Neuronal stem cell (in vitro differentiated cells): ENCODE measurements at places on chromosomes 1 and 21.

DNA sequence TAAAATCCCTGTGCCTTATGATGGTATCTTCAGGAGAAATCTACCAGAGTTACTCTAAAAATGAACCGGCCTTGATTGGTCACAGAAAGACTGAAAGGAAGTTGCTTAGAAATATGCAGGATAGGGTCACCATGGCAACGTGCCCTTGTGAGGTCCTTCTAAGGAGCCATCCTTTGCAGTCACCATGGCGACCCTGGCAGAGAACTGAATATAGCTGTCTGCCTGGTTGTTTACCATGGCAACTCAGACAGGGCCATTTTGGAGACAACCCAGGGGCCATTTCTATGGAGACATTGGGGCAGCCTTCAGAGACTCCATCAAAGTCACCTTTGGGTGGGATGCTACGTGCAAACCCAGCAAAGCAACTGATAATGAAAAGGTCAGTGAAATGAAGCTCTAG is 43.0 kb downstream of the SNX7 start:
- DNase-seq: peak; percentile 36
- H3K36me3 ChIP-seq: no peaks in the 10 kb centered on the region
- peaks cover 4% of the 10 kb centered on the region for H3K4me1 ChIP-seq
- H3K27me3 ChIP-seq: no peaks in the 10 kb centered on the region
- H3K4me3 ChIP-seq: no peak overlapping the region

DNA sequence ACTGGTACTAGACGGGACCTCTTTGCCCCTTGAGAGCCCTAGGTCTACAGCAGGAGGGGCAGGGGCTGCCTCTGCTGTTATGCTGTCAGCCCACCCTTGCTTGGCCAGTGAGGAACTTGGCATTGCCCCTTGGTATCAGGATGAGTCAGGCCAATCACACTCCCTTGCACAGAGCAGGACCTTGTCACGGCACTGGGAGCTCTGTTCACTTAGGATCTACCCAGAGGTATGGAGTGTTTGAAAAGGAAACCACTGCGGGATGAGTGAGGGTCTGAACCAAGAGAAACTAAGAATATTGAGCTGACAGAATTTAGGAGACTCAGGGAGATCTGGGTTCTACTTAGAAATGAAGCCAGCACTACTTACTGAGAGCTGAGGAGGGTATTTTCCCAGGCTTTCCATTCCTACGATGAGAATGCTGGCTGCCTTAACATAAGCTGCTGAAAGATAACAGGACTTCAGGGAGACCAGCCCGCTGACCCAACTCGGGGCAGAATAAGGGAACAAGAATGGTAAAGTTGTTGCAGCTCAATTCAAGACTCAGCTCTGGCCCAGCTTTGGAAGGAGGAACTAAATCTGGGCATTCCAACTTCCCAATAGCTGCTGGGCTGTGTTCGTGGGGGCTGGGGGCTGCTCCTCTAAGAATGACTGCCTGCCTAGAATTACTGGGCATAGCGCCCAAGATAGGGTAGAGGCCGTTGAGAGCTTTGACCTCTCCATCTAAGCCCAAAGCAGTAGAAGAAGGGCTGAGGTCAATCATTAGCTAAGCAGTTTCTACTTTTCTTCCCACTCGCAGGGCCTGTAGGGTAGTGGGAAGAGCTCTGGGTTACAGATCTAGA is 1.5 kb downstream of the FABP3 start:
- no peak overlapping the region for H3K4me3 ChIP-seq
- no peak overlapping the region for H3K27ac ChIP-seq
- DNase-seq: no peak
- H3K4me1 ChIP-seq: peaks cover 23% of the 10 kb centered on the region

GRCh38 chr1:96865731-96866685 is 144.4 kb downstream of the PTBP2 start:
- no peaks in the 10 kb centered on the region for H3K4me1 ChIP-seq
- no peak for DNase-seq
- no peak overlapping the region for H3K4me3 ChIP-seq
- H3K36me3 ChIP-seq: no peaks in the 10 kb centered on the region

- no peaks in the 10 kb centered on the region for H3K4me1 ChIP-seq
- H3K4me3 ChIP-seq: no peak overlapping the region
- no peak overlapping the region for H3K27ac ChIP-seq
- no peak for DNase-seq
Observed at GRCh38 chr21:29477941-29478340, 179.2 kb downstream of the BACH1 start.

DNA sequence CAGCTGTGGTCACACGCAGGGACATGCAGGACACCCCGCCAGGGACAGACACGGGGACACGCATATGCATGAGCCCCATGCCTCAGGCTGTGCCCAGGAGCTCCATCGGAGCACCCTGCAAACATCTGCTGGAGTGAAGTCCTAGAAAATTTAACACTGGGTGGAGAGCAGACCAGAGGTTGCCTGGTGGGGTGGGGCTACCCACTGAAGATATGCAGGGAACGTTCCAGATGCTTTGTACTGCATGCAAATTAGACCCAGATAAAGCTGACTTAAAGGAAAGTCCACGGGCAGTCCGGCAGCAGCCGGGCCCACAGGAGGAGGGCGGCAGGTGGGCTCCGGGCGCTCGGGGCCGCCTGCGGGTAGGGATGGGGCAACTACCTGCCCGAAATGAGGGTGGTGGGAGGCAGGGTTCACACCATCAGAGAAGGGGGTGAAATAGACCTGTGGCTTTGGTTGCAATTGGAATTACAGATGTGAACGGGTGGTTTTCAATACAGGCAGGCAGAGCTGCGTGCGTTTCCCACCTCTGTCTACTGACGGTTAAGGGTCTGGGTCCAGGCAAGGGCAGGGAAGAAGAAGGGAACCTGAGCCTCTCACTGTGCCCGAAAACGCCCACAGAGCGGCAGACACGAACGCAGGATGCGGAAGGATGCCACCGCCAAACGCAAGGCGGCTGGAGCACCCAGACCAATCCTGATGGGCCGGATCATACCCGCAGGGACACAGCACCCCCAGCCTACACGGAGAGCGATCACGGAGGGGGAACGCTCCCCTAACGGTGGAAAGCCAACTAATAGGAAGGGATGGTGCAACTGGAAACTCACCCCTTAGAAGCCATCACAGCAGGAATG is 21.0 kb downstream of the CFAP74 start:
- peaks cover 5% of the 10 kb centered on the region for H3K4me1 ChIP-seq
- no peaks in the 10 kb centered on the region for H3K36me3 ChIP-seq
- no peak overlapping the region for H3K27ac ChIP-seq
- H3K27me3 ChIP-seq: no peaks in the 10 kb centered on the region
- H3K4me3 ChIP-seq: no peak overlapping the region

DNA sequence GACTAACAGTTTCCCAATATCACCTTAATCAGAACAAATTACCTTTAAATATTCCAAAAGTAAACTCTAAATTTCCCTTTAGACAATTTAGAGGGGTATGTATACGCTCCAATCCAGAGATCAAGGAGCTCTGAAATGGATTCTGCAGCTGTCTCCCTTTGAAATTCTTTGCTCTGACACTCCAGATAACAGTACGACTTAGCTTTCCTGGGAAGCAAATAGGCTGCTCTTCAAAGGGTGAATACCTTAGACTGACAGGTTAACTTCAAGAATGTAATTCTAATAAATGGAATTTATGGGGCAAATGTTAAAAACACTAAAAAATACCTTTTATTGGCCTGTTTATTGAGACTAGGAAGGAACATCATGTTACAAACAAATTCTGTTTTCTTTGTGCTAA is 357.2 kb downstream of the USP25 start:
- H3K27me3 ChIP-seq: no peaks in the 10 kb centered on the region
- H3K4me3 ChIP-seq: no peak overlapping the region
- H3K27ac ChIP-seq: no peak overlapping the region
- H3K4me1 ChIP-seq: no peaks in the 10 kb centered on the region
- H3K36me3 ChIP-seq: no peaks in the 10 kb centered on the region

- H3K36me3 ChIP-seq: peaks cover under 1% of the 10 kb centered on the region
- H3K27me3 ChIP-seq: no peaks in the 10 kb centered on the region
- DNase-seq: no peak
- peak overlapping the region; percentile 1 for H3K27ac ChIP-seq
Observed at GRCh38 chr1:33346927-33347649, 26.2 kb upstream of the A3GALT2 start.

DNA sequence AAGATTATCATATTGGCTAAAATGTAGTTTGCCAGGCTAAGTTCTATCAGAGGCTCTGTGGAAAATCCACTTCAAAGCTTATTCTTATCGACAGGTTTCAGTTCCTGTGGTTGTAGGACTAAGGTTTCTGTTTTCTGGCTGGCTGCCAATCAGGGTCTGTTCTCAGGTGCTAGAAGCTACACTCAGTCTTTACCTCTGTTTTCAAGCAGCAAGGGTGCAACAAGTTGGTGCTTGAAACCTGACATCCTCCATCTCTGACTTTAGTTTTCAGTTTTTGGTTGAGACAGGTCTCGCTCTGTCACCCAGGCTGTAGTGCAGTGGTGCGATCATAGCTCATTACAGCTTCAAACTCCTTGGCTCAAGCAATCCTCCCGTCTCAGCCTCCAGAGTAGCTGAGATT is 15.3 kb upstream of the TMCO2 start:
- no peak overlapping the region for H3K27ac ChIP-seq
- DNase-seq: no peak
- no peaks in the 10 kb centered on the region for H3K4me1 ChIP-seq
- no peak overlapping the region for H3K4me3 ChIP-seq
- no peaks in the 10 kb centered on the region for H3K27me3 ChIP-seq

- no peaks in the 10 kb centered on the region for H3K36me3 ChIP-seq
- H3K4me1 ChIP-seq: no peaks in the 10 kb centered on the region
- H3K27me3 ChIP-seq: no peaks in the 10 kb centered on the region
Observed at GRCh38 chr1:112247961-112248360, 148.1 kb upstream of the CTTNBP2NL start.

DNA sequence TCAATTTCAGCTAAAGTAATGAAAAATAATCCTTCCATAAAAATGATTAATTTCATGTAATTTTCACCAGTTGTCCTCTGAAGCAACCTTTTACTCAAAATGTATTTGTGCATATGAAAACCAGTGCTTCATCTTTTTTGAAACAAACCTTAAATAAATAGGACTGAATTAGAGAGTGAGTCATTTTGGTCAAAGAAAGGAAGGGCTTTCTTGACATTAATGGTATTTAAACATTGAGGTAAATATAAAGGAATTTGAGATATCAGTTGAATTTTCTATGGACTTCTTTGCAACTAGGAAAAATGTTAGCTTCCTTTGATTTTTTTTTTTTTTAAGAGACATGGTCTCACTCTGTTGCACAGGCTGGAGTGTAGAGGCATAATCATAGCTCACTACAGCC is 38.7 kb downstream of the SNX7 start:
- no peaks in the 10 kb centered on the region for H3K36me3 ChIP-seq
- no peak overlapping the region for H3K4me3 ChIP-seq
- DNase-seq: no peak
- no peak overlapping the region for H3K27ac ChIP-seq
- no peaks in the 10 kb centered on the region for H3K27me3 ChIP-seq
- H3K4me1 ChIP-seq: peaks cover 13% of the 10 kb centered on the region

DNA sequence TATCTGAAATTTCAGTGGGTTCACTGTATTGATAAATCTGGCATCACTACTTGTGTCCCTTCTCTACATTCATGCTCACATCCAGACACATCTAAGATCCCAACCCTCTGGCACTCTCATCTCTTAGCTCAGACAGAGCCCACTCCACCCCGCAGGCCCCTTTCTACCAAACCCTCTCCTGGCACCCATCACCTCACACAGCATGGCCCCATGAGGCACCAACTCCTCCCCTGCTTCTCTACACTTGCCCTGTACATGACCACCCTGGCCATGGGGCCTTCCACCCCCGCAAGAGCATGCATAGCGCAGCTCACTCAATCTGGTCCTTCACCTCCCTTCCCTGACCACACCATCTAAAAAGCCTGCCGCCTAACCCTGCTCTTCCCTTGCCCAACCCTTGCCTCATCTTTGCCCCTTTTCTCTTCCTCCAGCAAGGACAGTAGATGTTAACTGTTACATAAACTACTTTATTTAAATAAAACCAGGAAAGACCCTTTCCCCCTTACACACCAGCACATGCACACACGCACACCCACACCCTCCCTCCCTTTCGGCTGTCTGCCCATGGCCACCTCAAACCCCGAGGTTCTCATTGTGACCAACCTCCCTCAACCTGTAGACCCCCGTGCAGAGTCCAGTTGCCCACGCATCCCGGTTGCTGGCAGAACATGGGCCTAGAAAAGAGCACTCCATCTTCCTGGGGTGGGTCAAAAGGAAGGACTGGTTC is 15.6 kb downstream of the SH3BP5L start:
- no peak overlapping the region for H3K4me3 ChIP-seq
- no peaks in the 10 kb centered on the region for H3K27me3 ChIP-seq
- H3K36me3 ChIP-seq: peaks cover 30% of the 10 kb centered on the region
- H3K4me1 ChIP-seq: no peaks in the 10 kb centered on the region

- H3K4me1 ChIP-seq: no peaks in the 10 kb centered on the region
- no peak overlapping the region for H3K4me3 ChIP-seq
- H3K27me3 ChIP-seq: no peaks in the 10 kb centered on the region
Observed at GRCh38 chr1:204694145-204694544, 8.6 kb upstream of the LRRN2 start.

DNA sequence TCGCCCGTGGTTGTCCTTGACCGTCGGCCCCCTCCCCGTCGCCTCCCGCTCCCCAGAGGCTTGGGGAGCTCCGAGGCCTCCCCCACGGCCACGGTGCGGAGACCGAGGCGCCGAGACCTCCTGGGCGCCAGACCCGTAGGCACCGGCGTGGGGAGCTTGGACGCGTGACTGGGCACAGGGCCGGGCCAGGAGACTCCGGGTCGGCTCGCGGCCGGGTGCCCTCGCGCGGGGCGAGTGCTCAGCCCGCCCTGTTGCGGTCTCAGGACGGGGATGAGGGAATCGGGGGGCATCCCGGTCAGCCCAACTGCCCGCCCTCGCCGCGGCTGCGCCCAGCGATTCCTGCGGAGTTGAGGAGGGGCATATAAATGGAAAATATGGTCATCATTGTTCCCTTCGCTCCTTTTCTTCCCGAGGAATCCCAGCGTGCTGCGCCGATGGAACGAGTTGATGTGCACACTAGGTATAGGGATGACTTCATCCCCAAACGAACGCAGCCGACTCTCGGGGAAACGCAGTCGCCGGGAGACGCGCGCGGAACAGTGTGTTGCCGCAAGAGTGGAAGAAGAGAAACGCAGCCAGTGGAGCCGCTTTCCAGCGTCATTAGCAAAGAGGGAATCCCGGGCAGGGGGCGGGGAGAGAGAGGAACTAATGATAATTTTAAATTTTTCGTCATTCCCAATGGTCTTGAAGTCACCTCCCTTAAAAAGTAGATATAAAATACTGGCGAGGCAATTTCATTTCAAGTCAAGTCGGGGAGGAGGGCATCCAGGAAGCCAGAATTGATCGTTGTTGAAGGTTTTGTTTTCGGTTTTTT is 747 bp upstream of the ENAH start:
- DNase-seq: peak; percentile 65
- H3K4me3 ChIP-seq: peak overlapping the region; percentile 97
- no peaks in the 10 kb centered on the region for H3K36me3 ChIP-seq
- H3K27me3 ChIP-seq: no peaks in the 10 kb centered on the region
